ENCODE measurements at places on chromosomes 16 and 17. TPM values are rescaled to one million over a fixed set of nuclear protein-coding genes. Genes with fewer than 3 reads are reported as not detected.

DNA sequence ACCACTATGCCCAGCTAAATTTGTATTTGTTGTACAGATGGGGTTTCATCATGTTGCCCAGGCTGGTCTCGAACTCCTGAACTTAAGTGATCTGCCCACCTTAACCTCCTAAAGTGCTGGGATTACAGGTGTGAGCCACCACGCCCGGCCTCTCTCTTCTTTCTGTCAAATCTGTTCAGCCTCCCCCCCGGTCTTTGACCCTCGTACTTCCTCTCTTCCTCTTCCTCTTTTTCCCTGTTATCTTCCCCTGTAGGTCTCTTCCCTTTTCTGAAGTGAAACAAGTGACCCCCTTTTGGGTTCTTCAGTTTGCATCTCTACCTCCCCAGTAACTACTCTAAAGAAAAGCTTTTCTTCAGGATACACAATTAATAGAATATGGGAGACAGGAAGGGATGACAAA is 31.7 kb upstream of the DHX40 start:
- DNase-seq = no peak

- DNase-seq = no peak
Observed at GRCh38 chr16:71428385-71428784, 13.5 kb downstream of the TLE7 start.

GRCh38 chr16:70685061-70685937 is 554 bp downstream of the MTSS2 start:
- DNase-seq = peak; percentile 77

The C17orf67 gene
- polyA plus RNA-seq = 0.43 TPM

DNA sequence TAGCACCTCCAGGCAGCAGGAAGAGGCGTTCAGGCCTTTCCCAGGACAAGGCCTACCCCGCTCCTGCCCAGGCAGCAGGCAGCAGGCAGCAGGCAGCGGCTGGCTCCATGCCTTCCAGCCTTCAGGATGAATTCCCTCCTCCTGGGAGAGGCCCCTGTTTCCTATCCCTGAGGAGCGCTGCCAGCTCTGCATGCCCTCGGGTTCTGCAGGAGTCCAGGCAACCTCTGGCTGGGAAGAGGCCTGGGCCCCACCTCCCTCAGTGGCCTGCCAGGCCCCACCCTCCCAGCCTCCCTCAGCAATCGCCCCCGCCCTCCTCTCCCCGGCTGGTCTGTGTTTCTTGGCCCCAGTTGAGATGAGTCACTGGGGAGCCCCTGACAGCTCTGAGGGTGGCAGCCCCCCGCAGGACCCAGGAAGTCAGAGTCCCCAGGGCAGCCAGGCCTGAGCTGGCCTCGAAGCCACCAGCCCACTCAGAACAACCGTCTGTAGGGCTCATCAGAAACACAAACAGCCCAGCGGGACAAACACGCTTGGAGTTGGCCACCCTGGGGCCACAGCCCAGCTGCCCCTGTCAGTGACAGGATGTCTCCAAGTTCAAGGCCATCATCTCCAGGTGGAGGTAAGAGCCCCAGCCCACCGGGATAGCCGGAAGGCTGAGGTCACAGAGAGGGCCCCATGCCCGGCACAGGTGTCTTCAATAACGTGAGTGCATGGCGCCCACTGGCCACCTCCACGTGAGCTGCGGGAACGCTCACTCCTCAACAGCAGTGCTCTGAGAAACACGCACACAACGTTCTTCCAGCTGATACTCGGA is 39.5 kb upstream of the CIBAR2 start:
- DNase-seq = peak; percentile 84

All from right cardiac atrium (tissue), 5 donors.